Astrocyte of the cerebellum (primary cell): ENCODE measurements at places on chromosomes 4 and X.

DNA sequence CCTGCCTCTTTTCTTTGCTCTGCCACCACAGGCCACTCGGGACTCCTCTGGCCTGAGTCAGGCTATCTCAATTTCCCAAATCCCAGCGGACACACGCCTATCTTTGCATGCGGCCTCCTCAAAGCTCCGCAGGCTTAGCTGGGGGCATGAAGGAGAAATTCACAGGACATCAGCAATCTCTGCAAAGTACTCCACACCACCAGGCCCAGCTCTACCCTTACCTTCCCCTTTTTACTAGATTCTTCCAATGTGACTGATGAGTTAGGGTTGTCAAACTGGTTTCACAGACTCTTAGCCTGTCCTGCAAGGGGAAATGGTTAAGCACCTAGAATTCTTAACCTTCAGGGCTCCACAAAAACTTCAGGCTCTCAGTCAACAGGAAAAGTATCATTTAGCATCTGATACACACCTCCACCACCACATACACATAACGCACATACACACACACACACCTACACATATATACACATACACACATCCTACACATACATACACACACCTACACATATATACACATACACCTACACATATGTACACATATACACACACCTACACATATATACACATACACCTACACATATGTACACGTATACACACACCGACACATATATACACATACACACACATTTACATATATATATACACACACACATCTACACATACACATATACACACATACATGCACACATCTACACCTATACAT, 349.1 kb downstream of the ANK2 start:
- no peak for DNase-seq

DNA sequence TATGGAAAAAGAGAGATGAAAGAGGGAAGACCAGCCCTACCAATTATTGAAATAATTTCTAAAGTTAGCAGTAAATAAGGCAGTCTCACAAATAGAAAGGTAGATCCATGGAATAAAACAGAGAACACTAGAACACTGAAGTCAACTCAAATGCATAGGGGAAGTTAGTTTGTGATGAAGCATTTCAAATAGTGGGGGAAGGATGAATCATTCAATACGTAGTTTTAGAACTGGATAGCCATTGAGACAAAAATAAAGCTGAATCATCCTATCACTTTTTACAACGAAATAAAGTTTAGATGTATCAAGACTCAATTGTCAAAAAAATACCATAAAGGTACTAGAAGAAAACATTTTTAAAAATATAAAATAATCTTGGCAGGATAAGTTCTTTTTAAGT, 143.2 kb upstream of the DGKK start:
- no peak for DNase-seq

DNA sequence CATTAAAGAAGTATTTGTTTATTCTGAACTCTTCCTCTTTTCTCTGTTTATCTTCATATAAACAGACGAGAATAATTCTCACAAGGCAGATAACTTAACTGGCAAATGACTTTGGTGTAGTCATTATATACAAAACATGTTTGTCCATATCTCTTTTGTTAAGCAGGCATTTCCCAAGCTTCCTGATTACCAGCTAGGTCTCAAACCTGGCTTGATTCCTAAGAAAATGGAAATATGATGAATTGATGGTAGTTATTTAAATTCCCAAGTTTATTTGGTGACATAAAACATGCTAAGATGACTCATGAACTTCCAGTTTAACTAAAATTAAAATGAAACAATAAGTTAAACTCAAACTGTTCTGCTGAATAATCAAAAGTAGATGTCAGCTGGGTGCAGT, 96.8 kb downstream of the ARSJ start:
- no peak for DNase-seq

DNA sequence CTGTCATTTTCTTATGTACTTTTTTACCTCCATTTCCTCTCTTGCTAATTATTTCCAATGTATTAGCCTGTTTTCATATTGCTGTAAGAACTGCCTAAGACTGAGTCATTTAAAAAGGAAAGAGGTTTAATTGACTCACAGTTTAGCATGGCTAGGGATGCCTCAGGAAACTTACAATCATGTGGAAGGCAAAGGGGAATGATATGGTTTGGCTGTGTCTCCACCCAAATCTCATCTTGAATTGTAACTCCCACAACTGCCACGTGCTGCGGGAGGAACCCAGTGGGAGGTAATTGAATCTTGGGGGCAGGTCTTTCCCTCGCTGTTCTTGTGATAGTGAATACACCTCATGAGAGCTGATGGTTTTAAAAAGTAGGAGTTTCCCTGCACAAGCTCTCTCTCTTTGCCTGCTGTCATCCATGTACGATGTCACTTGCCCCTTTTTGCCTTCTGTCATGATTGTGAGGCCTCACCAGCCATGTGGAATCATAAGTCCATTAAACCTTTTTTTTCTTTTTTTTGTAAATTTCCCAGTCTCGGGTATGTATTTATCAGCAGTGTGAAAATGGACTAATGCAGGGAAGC, 870.0 kb upstream of the INTU start:
- no peak for DNase-seq

- no peak for DNase-seq
Measured at GRCh38 chr4:95214408-95214807, 334.4 kb downstream of the UNC5C start.

DNA sequence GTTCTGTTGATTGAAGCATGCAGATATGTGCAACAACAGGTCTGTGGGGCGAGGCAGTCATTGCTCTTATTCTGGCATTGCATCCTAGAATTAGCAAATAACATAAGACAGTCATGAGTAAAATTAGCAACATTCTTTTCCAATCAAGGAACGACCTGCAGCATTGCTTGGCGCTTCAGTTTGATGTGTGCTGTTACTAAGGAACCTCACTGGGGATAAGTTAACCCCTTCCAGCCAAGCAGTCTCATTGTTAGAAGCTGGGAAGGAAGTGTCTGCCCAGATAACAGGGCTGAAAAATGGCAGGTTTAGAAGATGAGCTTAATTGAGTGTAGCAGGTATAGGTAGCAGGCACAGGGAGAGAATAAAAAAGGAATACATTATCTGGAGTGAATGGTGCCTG, 55.4 kb downstream of the RBM46 start:
- DNase-seq: no peak

DNA sequence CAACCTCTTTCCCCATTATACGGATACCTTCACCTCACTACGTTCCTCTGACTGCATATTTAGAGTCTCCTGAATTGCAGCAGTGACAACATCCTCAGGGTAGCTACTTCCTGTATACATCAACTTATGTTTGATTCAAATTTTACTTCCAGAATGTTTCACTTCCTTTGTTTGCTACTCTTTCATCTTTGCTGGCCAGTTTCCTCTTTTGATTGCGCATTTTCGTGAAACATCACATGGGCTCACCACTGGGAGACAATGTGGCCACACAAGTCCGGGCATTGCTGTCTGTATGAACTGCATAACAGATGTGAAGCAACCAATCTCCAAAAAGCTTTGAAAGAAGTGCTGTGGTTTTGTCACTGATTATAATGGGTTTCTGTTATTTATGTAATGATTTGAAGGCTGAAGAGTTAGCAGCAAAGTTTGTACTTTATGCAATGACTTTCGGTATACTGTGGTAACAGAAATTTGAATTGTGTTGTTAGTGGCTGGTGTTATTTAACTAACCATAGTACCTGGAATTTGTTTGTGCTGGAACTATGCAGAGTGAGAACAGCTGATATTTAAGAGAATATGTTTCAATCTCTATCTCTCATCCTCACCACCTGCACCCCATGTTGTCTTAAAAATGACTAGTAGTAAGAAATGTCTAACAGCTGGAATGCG, 7.4 kb downstream of the SNCA start:
- DNase-seq: no peak

DNA sequence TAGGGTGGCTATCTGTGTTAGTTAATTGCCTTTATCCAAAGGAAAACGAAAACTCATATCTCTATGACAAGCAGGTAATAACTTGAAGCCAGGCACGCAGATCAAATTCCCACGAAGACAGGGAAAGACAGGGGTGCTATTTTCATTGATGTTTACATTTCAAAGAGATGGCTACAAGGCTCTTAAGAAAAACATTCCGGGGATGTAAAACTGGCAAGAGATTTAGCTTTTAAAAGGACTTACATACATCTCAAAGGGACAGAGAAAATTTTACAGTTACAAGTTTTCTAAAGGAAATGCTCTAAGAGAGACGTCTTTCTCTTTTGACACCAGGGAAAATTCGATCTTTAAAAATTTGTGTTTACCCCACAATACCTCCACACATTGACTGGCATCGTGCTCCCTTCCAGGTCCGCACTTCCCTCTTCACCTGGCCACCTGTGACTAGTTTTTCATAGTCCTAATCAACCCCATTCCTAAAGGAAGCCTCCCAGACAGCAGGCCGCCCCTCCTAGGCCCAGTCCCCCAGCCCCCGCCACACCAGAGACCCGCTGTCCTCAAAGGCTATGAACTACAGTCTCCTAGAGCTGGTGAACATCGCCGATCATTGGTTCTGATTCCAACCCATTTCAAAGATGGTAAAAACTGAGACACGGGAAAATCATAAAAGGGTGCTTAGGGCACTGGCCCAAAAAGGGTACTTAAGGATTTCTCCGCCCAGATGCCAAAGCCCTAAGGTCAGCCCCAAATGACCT, 649 bp upstream of the ARAF start:
- no peak for DNase-seq

DNA sequence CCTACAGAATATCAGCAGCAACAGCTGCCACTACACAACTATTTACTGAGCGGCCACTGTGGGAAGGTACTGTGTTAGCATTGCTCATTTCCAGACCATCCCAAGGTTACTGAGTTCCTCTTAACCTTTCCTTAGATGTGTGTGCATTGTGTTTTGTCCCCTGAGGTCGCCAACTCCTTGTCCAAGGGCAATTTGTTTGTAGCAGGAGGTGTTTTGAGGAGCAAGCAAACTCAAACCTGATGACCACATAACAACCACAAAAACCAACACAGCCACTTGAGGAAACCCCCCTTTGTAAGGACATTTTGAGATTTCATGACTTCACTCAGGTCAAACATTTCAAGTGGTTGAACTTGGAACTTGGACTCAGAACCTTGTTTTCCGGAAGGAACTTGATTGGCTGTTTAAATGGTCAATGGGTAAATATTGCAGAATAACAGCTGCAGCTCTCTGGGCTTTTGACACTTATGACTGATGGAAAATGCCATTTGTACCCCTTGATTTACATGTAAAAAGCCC, 122.3 kb downstream of the MID1IP1 start:
- DNase-seq: no peak

DNA sequence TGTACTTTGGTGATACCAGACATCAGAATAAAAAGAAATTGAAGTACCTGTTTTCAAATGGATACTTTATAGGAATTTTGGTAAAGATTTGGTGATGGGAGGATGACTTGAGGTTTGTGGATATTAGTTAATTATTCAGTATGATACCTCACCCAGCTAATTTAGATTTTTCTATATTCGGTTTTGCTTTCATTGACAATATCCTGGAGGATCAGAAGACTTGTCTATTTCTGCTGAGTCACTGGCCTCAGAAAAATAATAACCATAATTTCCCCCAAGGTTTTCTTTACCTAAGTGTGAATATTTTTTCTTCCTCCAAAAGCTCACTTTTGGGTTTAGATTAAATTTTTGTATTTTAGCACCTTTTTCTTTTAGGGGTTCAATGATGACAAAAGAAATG, 100.2 kb downstream of the EGF start:
- no peak for DNase-seq

GRCh38 chr4:6617246-6617645, 23.2 kb upstream of the MRFAP1 start:
- DNase-seq: no peak

DNA sequence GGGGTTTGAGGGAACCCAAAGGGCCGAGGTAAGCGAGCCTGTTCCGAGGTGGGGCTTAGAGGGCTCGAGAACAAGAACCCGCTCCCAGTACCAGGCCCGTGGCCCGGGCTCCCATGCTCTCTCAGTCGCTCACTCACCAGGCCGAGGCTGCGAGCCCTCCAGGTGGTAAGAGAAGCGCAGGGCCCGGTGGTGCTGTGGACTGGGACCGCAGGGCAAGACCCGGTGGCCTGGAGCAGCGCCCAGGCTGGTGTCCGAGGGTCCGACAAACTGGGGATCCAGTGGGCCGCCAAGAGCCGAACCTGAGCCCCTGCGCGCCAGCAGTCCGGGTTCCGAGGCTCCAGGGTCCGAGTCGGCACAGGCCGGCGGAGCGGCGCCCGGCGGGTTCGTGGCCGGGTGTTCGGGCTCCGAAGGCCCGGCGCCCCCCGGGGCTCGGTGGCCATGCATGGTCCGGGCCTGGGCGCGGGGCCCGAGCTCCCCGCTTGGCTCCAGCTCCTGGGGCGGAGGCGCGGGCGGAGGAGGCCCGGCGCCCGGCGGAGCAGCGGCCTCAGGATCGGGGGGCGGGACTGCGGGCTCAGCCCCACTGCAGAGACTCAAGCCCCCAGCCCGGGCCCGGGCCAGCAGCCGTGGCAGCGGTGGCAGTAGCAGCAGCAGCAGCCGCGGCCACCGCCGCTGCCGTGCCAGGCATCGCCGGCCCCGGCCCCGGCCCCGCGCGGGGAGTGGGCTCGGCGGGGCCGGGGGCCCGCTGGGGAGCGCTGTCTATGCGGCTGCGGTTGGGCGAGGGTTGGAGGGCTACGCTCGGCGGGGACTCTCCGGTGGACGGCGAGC, 833 bp downstream of the FGD1 start:
- no peak for DNase-seq

DNA sequence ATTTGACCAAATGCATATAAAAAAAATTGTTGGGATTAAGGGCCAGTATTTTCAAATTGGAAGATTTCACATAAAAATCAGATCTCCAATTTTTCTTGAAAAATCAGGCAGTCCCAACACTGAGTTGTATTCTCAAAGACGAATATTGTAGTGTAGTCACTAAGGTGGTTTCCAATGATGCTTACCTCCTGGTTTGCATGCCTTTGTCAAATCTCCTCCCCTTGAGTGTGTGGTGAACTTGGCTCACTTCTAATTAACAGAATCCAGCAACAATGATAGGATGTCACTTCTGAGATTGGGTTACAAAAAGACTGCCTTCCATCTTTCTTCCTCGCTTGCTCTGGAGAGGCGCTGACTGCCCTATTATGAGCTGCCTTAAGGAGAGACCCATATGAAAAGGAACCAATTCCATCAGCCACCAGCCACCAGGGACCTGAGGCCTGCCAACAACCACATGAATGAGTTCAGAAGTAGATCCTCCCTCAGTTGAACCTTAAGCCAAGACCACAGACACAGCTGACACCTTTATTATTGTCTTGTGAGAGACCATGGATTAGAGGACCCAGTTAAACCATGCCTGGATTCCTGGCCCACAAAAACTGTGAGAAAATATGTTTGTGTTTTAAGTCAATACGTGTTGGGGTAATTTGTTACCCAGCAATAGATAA, 31.2 kb upstream of the TSPAN5 start:
- DNase-seq: no peak
